ENCODE measurements at places on chromosomes 7 and 10.

GRCh38 chr7:159049266-159050025 is 95.2 kb downstream of the VIPR2 start:
- no peak for DNase-seq

GRCh38 chr7:140738280-140738679 is 41.8 kb downstream of the NDUFB2 start:
- no peak for DNase-seq

DNA sequence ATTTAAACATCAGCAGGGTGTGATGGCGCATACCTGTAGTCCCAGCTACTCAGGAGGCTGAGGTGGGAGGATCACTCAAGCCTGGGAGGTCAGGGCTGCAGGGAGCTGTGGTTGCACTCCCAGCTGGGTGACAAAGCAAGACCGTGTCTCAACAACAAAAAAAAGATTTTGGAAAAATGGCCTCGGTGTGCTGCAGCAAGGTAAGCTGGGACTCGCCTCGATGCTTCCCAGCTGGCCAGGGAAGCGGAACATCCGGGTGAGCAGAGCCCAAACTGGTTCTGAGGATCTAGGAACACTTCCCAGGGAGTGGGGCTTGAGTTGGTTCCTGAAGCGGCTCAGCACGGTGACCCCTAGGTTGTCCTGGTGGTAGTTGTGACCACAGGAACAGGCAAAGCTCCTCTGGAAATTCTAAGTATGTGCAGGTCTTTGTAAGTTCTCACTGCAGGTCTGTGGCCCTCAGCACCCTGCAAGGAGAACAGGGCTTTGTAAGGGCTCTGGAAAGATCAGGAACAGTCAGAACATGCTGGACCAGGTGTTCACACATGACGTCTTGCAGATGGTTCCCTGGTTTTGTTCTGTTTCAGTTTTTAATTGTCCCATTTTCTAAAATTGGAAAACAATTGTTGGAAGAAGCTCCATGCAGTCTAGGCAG is 38.6 kb upstream of the ZMIZ2 start:
- no peak for DNase-seq

- no peak for DNase-seq
These were observed 115.8 kb downstream of the HTR7 start for GRCh38 chr10:90741926-90742565.

DNA sequence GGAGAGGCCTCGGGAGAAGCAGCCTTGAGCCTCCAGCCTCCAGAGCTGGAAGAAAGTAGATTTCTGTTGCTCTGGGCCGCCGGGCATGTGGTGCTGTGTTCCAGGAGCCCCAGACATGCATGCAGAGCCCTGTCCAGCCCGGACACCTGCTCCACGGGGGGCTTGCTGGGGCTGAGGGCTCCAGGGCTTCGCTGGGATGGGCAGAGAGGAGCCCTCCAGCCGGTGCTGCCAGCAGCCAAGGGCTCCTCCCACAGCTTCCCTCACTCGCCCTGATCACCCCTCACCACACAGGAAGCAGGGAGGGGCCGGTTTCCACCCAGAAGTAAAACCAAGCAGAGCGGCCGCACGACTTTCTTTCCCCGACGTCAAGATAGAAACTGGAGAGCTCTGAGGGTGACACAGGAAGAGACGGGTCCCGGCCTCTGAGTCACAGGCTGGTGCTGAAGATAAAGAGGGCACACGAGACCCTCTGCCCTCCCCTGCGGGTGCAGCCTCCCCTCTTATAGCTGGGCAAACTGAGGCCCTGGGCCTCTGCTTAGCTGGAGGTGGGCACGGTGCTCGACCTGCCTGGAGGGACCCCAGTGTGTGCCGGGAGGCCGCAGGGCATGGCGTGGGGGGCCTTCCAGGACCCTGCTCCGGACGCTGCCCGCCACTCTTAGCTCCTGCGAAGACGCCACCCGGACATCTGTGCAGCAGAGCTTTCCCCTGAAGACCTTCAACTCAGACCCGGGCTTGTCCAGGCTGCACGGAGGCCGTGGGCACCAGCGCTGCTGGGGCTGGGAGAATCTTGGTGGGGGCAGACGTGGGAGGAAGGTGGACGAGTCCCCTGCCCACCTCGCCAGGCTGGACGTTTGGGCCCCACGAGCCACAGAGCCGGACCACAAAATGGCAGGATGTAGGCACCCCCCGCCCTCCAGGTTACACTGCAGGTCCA is 31.1 kb downstream of the ADAP1 start:
- peak; percentile 90 for DNase-seq

GRCh38 chr10:66926841-66927240 is 1.0 kb downstream of the LRRTM3 start:
- DNase-seq, result no peak

GRCh38 chr7:4634166-4634565 is 47.9 kb upstream of the FOXK1 start:
- no peak for DNase-seq

DNA sequence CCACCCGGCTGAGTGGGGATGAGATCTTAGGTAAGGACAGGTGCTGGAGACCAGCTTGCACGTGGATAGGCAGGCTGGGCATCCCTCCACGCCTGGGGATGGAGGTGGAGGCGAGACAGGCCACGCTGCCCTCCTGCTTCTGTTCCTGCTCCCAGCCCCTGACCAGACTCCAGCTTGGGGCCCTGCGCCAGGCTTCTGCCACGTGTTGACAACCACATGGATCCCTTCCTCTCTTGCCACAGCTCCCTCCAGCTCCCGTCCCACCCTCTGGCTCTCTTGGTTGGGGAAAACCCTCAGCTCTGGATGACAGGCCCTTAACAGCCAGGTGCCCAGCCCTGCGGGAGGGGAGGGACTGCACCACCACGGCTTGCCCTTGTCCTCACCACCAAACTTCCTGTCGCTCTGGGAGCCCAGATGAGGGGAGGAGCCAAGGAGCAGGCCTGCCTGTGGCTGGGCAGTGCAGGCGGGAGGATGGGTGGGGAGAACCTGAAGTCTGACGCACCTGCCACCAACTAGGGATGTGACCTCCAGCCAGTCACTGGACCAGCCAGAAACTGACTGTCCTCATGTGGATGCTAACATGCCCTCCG is 36.0 kb downstream of the KCNH2 start:
- peak; percentile 37 for DNase-seq

GRCh38 chr10:77090381-77091356 is 546.9 kb downstream of the KCNMA1 start:
- no peak for DNase-seq

DNA sequence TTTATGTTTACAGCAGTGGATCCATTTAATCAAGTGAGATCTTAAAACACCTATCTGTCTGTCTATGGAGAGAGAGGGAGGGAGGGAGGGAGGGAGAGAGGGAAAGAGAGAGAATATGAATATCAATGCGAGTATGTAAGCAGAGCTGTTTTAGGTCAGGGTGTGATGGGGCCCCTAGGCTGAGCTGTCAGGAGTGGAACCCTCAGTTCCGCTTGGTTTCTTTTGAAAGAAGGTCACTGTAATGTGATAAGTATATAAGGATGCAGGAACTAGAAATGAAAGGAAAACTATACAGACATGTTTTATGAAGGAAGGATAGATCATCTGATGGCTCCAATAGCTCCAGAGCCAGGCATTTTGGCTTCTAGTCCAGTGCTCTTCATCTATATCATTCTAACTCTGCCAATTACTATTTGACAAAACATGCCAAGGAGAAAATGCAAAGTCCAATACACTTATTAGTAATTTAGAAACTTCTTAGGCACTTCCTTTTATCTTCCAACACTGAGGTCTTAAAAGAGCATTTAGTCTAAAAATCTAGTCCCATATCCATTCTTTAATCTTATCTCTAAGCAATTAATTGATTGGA is 70.3 kb downstream of the NRCAM start:
- DNase-seq, result no peak

GRCh38 chr7:518630-519483 is 789 bp downstream of the PDGFA start:
- DNase-seq, result no peak

GRCh38 chr10:88094795-88095194 is 231.4 kb downstream of the PTEN start:
- DNase-seq, result no peak

DNA sequence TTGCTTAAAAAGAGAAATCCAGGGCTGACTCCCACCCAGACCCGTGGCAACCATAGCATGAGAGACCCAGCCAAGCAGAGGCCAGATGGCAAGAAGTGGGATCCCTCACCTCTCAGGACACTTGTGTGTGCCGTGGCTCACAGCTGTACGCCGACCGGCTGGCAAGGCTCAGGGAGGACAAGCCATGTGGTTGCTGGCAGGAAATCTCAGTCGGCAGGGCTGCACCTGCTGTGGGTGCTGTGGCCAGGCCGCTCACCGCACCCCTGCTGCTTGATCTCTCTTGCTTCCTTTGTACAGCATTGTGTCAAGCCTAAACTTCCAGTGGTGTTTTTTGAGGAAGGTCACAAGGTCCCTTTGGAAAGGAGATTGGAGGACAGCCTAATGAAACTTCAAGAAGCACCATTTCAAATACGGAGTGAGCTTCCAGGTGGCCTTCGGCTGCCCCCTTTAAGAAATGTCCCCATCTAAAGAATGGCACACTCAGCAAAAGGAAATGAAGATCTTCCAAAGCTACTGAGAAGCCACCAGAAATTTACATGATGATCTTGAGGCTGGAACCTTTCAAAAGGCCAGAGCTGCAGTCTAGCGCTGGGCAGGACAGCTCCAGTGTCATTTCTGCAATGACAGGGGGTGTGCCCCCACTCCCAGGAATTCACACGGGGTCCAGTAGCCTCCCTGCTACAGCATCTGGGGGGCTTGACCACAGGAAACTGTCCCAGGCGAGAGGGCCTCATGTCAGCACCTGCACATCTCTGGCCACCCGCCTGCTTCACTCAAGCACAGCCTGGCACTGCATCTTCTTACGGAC is 409.0 kb upstream of the MGMT start:
- DNase-seq, result peak; percentile 42

- no peak for DNase-seq
These were observed 110.6 kb upstream of the ZNF716 start for GRCh38 chr7:57339198-57339944.

Data from CD4-positive, alpha-beta T cell treated with Interferon gamma for 1 hour (primary cell).